ENCODE measurements at places on chromosomes 13 and 19.

GRCh38 chr13:97757807-97758206 lies 195.7 kb upstream of the IPO5 start:
- DNase-seq: no peak

DNA sequence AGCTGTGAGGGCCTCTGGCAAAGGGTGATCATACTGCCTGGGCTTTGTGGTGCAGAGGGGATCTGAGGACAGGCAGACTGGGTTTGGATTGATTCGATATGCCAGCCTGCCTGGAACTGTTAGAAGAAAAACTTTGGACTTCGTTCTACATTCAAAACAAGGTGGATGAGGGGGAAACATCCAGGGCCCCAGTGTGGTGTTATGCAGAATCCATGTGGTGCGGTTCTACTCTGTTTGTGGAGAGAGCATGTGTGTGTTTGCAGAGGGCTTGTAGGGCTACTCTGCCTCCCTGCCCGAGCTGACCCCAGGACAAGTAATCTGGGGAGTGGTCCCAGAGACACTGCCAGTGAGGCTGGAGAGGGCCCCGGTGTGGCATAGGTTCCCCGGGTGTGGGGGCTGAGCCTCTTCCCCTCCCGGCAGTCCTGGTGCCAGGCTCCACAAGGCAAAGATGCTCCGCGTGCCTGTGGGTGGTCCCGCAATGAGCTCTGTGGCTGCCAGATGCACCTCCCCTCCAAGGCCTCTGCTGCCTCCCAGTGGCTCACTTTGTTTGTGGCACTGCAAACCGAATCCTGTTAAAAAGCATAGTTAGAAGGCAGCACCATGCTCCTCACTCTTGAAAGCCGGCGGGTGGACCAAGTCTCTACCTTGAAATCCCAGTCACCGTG lies 22.3 kb upstream of the TFDP1 start:
- peak; percentile 79 for DNase-seq

- DNase-seq: peak; percentile 73
Observed at GRCh38 chr13:35768073-35768472, 291.6 kb upstream of the MAB21L1 start.

DNA sequence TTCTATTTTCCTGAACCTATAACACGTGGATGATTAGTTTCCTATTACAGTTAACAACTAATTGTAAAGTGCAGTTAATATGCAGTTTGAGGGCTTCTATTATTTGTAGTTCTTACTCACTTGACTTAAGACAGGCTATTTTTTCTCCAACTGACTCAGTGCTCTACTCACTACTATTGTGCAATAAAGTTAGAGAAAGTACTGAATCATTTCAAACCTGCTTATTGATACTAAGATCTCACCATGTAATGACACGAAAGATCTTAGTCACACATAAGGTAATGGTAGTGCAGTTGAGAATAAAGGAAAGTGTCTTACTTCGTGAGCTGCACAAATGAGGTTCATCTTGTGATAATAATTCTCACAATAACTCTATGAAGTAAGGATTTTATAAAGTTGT lies 22.8 kb upstream of the ITM2B start:
- no peak for DNase-seq

GRCh38 chr13:42255886-42256285 lies 16.1 kb upstream of the AKAP11 start:
- no peak for DNase-seq

GRCh38 chr13:100658363-100658762 lies 16.2 kb downstream of the TMTC4 start:
- no peak for DNase-seq

DNA sequence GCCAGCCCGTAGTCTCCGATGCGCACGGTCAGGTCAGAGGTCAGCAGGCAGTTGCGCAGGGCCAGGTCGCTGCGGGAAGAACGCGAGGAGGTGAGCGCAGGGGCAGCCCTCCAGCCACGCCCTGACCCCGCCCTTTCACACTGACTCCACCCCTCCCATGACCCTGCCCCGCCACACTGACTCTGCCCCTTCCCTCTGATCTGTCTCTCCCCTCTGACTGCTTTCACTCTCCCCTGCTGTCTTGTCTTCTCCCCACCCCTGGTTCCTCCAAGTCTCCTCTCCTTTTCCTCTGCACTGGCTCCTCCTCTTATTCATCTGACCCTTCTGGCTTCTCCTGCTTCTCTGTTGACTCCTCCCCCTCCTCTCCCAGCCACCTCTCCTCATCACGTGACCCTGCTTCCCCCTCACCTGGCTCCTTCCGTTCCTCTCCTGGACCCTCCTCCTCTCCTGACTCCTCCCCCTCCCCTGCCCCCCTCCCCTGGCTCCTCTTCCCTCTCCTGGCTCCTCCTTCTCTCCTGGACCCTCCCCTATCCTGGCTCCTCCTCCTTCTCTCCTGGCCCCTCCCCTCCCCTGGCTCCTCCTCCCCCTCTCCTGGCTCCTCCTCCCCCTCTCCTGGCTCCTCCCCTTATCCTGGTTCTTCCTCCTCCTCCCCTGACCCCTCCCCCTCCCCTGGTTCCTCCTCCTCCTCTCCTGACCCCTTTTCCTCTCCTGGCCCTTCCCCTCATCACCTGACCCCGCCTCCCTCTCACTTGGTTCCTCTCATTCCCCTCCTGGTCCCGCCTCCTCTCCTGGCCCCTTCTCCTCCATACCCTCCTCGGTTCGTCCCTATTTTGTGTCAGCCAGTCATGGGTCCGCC lies 9.9 kb downstream of the LMTK3 start:
- peak; percentile 98 for DNase-seq

DNA sequence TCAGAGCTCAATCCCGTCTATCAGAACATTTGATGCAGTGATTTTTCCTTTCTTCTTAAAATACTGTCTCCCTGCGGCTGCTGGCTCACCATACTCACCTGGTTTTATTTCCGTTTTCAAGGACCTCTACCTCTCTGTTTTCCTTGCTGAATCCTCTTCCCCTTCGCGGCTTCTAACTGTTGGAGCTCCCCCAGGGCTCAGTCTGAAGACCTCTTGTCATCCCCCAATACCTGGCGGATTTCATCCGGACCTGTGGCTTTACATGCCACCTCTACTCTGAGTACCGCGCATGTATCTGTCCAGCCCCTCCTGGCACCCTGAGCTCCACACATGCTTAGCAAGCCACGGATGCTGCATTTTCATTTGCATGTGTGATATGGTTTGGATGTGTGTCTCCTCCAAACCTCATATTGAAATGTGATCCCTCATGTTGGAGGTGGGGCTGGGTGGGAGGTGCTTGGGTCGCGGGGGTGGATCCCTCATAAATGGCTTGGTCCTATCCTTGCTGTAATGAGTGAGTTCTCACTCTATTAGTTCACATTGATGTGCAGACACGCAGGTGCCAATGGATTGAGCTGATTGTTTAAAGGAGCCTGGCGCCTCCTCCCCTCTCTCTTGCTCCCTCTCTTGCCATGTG lies 106.2 kb upstream of the LSM14A start:
- DNase-seq: peak; percentile 51

DNA sequence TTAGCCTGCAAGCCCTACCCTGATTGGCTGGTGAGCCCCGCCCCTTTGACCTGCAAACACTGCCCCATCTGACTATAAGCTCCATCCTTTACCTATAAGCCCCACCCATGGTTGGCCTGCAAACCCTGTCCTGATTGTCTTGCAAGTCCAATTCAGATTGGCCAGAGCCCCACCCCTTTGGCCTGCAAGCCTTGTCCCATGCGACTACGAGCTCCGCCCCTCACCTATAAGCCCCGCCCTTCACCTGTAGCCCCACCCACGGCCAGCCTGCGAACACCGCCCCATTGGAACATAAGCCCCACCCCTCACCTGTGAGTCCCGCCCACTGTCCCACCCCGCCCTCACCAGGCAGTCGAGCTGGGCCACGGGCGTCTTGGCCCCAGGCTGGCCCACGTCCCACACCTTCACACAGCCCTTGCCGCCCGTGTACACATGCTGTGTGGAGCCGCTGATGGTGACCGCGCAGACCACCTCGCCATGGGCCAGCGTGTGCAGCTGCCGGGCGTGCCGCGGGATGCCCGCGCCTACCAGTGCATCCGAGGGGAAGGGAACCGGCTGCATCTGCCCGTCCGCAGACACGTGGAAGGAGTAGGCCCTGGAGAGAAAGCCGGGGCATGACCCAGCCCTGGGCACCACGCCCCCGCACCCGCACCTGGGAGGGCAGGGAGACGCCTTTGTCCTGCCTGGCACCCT lies 22.9 kb downstream of the TLE2 start:
- DNase-seq: no peak

GRCh38 chr19:13052447-13053175 lies 50.0 kb downstream of the LYL1 start:
- no peak for DNase-seq

DNA sequence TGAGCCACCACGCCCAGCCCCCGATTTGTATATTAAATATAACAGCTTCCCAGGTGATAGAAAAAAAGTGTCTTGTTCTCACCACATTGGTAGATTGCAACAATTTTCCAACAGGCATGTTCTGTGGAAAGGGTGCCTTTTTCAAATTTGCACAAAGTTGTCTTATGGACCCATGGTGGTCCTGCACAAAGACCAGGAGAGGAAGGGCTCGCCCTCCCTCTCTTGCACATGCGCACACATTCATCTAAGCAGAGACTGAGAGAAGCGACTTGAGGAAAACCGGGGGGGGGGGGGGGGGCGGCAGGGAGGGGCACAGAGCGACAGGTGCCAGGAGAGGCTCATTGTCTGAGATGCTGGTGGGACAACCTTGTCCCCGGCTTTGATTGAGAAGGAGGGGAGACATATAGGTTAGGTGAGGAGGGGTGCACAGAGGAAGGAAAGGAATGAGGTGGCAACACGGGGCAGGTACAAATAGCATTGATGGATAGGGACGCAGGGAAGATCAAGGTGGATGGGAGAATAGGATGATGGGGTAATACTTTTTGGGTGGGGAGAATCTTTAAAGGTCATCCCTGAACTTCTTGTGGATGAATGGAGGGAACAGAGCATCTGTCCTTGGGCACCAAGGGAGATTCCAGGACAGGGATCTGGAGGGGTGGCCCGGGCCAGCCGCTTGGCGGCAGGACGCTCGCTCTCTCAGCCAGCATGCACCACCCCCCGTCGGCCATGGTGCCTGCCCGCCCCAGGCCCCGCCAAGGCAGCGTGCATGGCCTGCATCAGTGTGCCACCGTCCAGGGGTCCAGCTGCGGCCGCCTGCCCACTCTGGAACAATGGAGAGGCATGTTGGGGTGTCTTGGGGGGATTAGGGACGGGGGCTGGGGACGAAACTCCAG lies 76.0 kb downstream of the IER2 start:
- no peak for DNase-seq

- no peak for DNase-seq
Observed at GRCh38 chr19:48053856-48054255, 10.0 kb upstream of the CABP5 start.

- DNase-seq: no peak
Observed at GRCh38 chr19:43776286-43776685, 4.5 kb downstream of the KCNN4 start.

DNA sequence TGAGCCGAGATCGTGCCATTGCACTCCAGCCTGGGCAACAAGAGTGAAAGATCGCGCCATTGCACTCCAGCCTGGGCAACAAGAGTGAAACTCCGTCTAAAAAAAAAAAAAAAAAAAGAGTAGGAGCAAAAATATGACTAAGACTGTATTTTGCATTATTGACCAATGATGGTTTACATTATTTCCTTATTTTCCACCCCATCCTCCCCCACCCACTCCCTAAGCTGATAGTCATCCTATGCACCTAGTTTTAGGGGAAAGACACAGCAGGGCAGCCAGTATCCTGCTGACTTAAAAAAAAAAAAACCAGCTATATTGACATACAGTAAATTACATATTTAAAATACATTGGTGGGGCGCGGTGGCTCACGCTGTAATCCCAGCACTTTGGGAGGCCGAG lies 25.1 kb downstream of the VAV1 start:
- no peak for DNase-seq

- DNase-seq: no peak
Observed at GRCh38 chr13:23859455-23859854, 29.7 kb downstream of the MIPEP start.

DNA sequence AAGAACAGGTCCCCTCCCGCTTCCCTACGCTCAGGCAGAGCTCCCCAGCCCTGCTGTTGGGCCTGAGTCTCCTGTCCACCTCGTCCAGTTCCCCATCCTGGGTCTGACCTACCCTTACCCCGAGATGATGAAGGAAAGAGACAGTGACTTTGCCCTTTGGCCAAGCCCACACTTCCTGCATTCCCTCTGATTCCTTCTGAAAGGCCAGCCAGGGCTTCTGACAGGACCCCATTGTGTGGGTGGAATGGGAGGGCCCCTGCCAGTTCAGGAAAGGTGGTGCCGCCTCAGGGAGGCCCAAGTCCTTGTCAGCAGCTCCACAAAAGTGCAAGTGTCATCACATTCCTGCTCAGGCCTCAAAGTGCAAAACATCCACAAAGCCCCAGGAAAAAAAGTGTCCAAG lies 177.8 kb downstream of the PAN3 start:
- DNase-seq: no peak

DNA sequence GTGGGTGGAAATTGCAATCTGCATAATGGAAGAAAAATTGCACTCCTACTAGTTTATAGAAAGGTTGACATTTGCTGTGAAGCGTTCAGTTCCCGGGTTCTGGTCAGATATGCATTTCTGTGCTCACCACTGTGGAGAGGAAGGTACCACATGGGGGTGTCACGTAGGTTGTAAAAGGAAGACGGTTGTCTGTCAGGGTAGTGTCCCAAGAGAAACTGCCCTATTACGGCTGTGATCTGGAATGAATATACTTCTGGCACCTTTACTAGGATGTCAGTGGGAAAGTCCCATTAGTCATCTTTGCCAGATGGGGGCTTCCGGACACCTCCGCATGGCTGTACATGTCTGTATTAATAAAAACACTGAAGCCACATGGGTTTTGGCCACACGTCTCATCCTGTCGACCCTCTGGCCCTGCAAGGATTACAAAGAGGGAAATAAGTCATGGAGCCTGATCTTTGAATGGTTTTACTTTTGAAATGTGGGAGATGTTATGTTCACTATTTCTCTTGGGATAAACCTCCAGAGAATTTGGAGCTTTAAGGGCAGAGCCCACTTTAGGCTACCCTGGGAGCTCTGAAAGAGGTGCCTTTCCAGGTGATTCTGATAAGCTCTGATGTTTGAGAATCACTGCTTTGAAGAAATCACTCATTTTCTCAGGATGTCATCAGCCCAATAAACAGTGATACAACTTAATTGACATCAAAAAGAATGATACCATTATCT lies 133.9 kb downstream of the AKAP11 start:
- DNase-seq: no peak

DNA sequence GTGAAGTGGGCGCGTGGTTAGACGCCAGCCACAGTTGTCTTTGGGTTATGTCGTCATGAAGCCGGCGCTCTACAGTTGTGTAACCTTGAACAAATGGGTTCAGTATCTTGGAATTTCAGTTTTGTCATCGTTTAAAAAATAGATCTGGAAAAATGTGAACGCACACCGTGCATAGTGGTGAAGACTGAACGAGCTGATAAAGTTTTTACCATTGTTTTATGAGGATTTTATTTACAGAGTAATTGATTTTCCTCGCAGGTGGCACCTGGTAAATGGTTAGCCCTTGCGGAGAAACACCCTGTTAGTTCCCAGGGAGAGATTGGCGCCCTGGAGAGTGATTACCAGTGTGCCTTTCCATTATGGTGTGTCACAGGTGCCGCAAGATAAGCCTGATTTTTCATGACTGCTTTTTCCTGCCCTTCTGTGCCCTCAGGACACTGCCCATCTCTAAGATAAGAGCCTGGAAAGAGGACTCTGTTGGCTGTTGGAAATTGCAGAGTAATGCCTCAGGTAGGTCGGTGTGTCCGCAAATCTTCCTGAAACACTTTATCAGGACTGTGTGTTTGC lies 577 bp downstream of the ZNF181 start:
- DNase-seq: peak; percentile 78

Measured in NCI-H748 treated with DMSO at 0.1 percent for 48 hours (cell line).